Endothelial cell of umbilical vein (primary cell): ENCODE measurements at places on chromosomes 7 and 10. TPM values are rescaled to one million over a fixed set of nuclear protein-coding genes. Genes with fewer than 3 reads are reported as not detected.

FAM200A gene
- total RNA-seq, result 3.0 and 3.6 TPM in 2 replicates

TBX20 gene
- total RNA-seq, result not detected in 2 replicates

MPP7 gene
- total RNA-seq, result 0.73 and 1.0 TPM in 2 replicates

PLXNA4 gene
- 10.6 and 20.4 TPM in 2 replicates for total RNA-seq

DNA sequence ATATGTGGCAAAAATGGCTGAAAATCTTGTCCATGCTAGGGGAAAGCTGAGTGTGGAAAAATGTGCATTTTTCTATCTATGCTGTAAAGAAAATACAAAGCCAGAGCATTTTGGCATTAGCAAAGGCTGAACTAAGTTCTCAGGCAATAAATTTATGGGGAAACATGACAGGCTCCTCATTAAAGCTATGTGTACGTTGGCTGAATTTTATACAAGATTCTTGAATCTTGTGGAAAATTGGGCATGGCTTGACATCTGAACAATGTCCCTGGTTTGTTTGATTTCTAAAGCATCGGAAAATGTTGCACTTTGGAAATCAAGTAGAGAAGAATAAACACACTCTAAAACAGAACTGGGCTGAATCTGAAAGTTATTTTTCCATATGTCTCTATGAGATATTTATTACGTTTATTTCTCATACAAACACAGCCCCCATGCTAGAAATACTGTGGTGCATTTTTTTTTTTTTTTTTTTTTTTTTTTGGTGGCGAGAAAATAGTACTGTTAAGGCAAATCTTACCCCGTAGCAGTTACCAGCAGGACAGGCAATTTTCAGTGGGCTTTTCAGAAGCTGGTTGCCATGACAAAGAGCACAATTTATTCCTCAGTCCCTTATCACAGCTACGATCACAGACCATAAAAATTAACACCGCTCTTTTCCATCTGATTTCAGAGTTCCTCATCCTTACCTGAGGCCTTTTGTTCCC is 16.9 kb downstream of the CPA1 start:
- DNase-seq, result peak; percentile 45

GRCh38 chr10:11012421-11013295 is 5.0 kb upstream of the CELF2 start:
- no peak for DNase-seq

DNA sequence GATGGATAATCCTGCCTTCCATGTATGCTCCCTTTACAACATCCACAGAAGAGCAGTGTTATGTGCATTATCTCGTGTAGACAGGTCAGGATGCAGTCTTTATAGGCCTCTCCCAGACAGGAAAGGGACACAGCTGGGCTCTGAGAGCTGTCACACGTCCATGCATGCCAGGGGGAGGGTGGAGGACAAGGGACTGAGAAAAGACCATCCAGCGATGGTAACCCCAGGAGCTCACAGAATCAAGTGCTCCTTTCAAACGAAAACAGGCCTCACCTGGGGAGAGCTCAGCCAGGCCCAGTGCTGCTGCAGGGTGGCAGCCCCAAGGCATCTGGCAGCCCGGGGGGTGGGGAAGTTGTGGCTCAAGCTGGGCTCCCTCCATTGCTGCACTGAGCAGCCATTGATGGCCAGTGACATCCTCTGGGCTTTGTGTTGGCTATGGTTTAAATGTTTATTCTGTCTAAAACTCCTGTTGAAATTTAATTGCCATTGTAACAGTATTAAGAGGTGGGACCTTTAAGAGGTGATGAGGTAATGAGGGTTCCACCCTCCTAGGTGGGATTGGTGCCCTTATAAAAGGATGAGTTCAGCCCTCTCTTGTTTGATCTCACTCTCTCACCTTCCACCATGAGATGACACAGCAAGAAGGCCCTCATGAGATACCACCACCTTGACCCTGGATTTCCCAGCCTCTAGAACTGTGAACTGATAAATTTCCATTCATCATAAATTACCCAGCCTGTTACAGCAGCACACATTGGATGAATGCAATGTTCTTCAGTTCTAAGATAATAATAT is 15.7 kb downstream of the JCAD start:
- DNase-seq, result peak; percentile 59

DNA sequence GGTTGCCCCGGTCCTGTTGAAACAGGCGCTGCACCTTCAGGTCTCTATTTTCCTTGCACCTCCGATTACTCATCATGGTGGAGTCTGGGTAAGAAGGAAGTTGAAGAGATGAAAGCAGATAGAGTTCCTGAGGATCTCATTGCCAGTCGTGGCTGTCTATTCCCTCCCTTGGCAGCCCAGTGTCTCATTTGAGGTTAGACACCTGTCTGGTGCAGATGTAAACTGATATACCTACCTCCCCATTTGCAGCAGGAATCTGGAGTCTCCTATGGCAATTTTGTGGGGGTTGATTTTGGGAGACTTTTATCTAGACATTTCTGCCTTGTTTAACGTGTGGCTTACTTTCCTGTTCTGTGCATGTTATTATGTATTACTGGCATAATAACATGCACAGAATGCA is 212.1 kb downstream of the BICC1 start:
- no peak for DNase-seq

DNA sequence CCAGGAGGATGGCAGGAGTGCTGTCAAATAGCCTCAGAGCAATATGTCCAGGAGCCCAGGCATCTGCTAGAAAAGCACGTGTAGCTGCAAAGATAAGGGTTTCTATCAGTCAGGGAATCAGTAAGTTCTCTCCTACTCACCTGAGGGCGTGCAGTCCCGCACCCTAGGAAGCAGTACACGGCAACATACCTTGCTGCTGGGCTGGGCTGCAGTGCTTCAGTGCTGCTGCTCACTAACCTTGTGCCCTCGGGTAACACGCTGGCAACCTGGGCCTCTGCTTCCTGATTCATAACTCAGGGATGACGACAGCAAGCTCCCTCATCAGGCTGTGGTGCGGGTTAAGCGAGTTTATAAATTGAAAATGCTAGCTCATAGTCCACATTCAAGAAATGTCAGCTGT is 29.5 kb upstream of the CCNY start:
- no peak for DNase-seq

DNA sequence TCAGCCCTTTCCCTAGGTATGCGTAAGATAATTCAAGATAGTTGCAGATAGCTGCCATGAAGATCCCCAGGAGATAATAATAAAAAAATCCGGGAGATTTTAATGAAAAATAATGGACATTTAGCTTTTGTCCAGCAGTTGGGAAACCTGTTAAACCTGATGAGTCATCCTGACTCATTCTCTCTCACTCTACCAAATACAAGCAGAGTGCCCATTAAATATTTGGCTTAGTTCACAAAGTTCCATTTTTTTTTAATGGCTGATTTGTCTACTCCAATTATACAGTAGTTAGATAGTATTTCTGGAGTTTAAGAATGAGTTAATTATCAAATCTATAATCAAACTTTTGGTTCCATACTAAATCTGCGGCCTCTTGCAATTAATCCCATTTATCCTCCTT is 2.1 kb upstream of the SHTN1 start:
- DNase-seq, result peak; percentile 16

GRCh38 chr7:128673571-128673970 is 1.5 kb downstream of the GARIN1A start:
- no peak for DNase-seq

DNA sequence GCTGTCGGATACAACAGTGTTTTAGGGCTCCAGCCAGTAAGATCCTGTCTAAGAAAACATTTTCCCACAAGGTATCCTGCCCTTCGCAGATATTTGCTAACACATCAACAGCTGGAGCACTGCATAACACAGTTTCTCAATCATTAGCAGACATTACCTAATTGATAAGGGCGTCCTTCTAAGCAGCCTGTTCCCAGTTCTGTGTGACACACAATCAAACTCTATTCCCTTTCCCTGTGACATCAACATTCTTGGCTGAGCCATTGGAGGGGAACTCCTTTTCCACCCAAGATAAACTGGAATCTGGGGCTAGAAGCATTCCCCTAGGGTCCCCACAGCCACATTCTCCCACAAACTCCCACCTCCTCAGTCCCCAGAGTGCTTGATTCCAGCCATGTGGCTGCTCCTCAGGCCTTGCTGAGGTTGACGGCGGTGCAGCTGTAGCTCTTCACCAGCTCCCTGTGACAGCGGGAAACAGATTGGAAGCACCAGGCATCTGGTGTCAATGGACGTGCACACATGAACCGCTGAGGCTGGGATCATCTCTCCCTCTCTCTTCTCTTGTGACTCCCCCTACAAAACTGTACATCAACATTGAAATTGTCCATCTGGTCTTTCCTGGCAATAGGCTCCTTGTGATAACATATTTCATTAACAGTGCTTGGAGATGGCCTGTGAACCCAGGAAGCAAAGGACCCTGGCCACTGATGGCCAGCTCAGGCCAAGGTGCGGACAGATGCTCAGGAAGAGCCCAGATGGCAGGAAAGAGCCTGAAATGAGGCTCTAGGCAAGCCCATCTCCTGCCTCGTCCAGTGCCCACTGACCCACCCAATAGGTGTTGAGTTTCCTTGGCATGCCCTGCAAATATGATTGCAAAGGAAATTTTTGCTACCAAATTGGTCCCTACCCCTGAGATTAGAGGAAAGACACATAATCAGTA is 131.1 kb upstream of the TBX20 start:
- DNase-seq, result no peak

DNA sequence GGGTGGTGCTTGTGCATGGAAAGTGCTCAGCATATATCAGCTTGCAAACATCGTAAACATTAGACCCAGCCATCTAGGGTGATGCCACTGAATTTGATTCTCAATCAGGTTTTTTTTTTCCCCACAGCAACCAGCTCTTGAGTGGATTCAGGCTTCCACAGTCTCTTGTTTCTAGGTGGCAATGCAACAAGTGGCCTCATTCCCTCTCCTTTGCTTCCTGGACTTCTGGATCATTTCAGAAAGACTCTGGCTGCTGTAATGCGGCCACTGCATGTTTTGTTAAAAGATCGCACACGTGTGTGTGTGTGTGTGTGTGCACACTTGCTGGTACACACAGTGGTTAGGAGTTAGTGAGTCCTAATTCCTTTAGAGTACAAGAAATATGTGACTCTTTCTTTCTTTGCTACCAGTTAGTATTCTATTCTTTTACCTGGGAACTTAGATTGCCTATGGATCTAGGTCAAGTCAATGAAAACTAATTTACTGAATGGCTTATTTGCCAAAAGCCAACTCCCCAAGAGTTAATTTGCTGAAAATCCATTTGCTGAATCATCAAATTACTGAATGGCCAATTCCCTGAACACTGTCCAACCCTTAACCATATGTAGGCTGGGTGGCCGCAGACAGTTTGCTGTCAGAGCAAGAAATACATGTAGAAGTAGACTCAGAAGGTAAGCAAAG is 222.5 kb downstream of the CCSER2 start:
- no peak for DNase-seq

GRCh38 chr10:33067917-33068316 is 109.9 kb upstream of the ITGB1 start:
- no peak for DNase-seq

DNA sequence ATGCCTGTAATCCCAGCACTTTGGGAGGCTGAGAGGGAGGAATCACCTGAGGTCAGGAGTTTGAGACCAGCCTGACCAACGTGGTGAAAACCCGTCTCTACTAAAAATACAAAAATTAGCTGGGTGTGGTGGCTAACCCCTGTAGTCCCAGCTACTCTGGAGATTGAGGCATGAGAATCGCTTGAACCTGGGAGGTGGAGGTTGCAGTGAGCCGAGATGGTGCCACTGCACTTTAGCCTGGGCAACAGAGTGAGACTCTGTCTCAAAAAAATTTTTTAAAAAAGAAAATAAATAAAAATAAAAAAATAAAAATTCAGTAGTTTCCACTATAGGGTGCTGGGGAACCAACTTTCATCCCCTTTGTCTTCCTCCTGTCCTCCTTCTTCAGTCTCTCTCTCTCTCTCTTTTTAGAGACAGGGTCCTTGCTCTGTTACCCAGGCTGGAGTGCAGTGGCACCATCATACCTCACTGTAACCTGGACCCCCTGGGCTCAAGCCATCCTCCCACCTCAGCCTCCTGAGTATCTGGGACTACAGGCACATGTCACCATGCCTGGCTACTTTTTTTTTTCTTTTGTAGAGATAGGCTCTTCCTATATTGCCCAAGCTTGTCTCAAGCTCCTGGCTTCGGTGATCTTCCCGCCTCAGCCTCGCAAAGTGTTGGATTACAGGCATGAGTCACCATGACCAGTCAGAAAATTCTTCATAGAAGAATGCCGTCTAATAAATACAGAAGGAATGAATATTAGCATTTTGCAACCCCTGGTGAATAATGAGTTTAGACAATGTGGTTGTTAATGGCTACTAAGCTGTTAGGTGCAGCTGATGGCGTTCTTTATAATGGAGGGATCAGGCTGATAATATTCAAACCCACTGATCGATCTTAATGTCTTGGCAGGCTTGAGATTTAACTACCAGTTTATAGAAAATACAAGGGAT is 20.6 kb downstream of the RBM20 start:
- DNase-seq, result no peak

DNA sequence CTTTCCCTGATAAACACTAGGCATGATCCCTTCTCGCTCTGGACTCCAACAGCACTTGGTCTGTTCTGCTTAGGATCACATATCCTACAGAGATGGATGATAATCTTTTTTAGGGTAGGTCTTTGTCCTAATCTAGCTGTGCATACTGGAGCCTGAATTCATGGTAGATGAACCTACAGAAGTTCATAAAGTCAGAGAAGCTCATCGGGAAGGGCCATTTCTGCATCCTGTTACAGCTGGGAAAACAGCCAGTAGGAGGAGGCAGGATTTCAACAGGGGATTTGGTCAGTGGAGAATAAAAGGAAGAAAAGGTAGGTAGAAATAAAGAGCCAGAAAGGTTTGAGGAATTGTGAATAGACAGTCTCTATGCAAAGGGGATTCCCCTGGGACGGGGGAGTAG is 101.4 kb downstream of the ANK3 start:
- DNase-seq, result no peak

DNA sequence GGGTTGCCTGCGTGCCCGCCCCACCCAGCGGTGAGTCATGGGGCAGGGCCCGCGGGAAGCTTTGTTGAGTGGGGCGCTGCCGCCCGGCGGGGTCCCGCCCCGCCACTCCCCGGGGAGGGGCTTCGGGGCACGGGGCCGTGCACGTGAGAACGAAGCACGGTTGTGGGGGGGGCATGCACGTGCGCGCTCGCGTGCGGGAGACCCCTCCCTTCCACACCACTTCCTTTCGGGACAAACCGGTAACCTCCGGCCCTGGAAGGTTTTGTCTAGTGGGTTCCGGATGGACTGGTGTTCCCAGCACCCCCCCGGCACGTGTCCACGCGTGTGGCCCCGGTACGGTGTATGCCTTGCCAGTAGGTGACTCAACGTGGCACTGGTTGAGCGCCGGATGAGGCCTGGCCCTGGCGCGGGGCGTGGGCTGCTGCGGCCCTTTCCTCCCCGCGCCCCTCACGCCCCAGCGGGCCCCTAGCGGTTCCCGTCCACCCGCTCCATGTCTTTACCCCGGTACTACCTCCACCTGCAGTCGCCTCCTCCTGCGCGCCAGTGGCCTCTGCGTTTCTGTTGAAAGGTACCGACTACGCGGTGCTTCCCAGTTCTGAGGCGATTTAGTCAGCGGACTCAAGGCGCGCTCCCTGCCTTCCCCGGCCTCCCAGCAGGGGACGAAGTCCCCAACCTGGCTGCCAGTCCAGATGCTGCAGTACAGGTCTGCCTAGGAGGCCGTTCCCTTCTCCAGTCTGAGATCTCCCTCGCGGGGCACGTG is 3.1 kb downstream of the ADIRF start:
- DNase-seq, result peak; percentile 73

GRCh38 chr10:3911713-3912442 is 126.9 kb upstream of the KLF6 start:
- DNase-seq, result no peak

DNA sequence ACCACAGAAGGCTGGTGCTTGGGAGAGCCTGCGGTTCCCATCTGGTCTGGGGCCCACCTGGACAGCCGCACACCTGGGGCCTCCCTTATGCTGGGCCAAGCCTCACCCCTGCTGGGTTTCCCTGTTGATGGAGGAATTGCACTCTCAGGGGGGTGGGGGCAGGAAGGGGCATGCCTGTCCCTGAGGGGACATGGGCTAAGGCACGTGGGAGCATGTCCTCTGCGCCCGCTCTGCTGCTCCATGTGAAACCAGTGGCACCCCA is 43.4 kb downstream of the OAT start:
- DNase-seq, result no peak
